ENCODE measurements at places on chromosomes 6 and 20.
A peak's percentile ranks its signal among the peaks of the same experiment; 100 is the strongest.

DNA sequence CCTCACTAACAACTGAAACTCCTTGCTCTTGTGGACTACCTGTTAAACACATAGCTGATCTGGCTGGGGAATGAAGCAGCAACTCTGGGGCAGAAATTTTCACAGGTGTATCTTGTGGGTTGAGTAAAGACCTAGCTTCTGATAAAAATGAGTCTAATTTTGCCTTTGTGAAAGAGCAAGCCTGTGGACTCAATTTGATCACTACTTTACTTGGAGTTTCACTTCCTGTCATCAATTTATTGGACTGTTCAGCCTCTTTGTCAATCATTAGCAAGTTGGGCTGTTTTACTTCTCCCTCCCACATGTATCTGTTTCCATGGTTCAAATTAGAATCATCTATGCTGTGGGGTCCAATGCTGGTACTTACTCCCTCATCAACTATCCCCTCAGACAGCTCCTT is 29.6 kb upstream of the CRIP3 start:
- DNase-seq = no peak

- peak; percentile 8 for DNase-seq
These were observed 193.4 kb upstream of the PRDM1 start for GRCh38 chr6:105892577-105893262.

DNA sequence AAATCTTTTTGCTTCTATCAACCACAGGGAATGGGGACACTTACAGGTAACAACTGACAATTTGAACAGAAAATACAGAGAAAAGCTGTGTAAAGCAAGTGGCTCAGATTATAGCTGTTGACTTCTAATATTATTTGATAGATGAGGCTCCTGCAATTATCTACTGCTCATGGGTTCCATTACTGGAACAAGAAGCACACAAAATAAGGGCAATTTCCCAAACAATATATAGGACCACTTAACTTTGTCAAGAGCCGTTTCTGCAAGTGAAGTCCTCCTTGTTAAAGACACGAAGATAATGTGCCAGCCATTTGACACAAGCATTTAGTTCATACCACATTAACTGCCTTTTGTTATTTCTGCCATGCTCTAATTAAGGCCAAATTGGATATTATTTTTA is 315.5 kb upstream of the ARID1B start:
- no peak for DNase-seq

GRCh38 chr6:157873735-157874344 is 50.8 kb downstream of the SNX9 start:
- peak; percentile 69 for DNase-seq

DNA sequence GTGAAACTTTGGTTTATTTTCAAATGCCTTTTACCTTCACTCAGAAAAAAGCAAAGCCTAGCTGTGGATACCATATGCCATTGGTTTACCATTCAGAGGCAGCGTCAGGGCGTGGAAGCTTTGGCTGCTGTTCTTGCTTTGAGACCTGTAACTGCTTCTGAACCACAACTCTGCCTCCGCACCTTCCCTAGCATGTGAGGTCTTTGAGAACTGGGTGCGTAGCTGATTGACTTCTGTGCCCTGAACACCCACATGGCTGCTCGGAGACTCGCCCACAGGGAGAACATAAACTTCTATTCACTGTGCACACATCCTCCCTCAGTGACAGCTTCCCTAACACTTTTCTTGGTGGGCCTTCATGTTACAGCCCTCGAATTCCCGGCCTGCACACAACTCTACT is 11.2 kb upstream of the CLDN20 start:
- no peak for DNase-seq

DNA sequence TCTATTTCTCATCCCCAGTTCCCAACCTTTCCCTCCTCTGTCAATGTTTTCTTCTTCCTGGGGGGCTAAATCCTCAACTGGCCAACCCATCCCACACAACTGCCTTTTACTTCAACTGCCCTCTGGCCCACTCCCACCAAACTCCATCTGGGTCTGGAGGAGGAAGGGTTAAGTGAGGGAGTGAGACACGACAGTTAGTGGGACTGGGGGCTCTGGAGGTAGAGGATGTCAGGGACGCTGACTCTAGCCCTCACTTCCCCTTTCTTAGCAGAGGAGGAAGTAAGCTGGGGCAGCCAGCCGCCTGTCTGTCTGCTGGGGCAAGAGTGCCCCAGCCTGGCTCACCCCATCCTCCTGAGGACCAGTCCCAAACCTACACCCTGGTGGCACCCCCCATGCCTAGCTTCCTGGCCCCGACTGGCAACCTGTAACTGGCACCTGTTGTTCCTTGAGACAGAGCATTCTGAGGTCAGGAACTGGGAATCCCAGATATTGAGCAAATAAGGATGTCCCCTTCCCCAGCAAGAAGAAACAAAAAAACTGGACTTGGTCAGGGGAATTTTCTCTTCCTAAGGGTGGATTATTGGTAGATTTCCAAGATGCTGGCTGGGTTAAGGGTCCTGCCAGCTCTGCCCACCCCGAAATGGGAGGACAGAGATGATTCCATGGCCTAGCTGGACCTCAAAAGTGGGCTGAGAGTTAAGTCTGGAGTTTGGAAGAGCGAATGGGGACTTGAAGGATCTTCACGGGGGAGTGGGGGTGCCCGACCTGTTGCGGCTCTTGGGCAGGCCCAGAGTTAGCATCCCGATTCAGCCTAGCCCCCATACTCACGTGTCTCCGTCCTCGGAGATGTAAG is 971 bp downstream of the NFKBIE start:
- peak; percentile 37 for DNase-seq

DNA sequence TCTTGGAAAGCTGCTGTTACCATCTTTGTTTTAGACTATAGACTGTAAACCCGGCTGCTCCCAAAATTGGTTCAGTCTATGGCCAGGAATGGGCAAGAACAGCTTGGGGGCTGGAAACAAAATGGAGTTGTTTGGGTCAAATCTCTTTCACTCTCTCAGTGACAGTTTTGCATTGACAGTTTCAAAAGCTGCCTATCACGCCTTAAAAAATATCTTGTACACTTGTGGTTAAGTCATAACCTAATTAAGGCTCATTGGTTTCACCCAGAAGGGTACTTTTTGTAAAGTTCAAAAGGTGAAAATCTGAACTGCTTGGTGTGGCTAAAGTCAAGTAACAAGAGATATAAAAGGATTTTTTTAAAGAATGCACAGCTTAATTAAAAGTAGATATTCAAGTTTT is 76.1 kb upstream of the PRL start:
- no peak for DNase-seq

DNA sequence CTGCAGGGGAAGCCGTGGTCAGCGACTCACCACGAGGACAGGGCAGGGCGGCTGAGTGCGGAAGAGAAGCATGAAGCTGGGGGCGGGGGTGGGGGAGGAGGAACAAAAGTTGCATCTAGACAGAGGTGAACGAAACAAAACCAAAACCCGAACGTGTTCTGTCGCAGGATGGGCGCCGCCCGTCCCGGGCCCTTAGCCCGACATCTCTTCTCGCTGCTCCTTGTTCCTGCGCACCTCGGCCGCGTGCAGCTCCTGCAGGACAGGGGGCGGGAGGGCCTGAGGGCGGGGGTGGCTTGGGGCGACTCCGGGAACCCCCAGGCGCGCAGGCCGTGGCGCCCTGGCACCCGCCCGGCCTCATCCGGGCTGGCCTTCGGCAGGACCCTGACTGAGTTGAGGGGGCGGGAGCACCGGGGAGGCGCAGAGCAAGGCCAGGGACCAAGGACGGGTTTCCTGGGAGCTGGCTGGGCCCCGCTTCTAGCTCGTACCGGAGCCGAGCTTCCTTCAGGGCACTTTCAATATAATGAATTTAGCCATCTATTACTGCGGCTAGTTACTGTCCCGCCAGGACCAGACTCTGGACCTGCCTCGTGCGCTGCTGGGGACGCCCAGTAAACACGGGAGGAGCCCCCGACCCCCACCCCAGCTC is 12.0 kb downstream of the STMN3 start:
- DNase-seq = peak; percentile 66

- DNase-seq = no peak
These were observed 59.7 kb upstream of the SNX9 start for GRCh38 chr6:157763129-157763903.

GRCh38 chr6:159604443-159604956 is 88.5 kb downstream of the SOD2 start:
- DNase-seq = no peak

DNA sequence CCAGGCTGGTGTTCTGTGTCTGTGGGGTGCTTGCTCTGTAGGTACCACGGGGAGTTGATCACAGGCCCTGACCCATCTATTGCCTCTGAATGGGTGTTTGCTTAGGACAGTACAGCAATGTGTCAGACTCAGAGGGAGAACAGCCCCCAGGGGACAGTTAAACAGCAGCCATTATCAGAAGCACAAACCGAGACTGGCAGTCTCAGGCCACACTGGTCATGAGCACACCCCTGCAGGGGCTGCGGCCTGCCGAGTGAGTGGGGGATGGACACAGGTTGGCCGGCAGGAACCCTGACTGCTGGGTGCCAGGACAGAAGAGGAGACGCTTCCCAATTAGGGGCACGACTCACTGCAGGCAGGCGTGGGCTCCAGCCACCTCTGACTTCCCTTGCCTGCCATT is 395.6 kb downstream of the CDH4 start:
- no peak for DNase-seq

GRCh38 chr6:107877968-107878367 is 53.9 kb upstream of the SCML4 start:
- no peak for DNase-seq

- no peak for DNase-seq
These were observed 85.4 kb upstream of the MYLIP start for GRCh38 chr6:16043171-16044135.

DNA sequence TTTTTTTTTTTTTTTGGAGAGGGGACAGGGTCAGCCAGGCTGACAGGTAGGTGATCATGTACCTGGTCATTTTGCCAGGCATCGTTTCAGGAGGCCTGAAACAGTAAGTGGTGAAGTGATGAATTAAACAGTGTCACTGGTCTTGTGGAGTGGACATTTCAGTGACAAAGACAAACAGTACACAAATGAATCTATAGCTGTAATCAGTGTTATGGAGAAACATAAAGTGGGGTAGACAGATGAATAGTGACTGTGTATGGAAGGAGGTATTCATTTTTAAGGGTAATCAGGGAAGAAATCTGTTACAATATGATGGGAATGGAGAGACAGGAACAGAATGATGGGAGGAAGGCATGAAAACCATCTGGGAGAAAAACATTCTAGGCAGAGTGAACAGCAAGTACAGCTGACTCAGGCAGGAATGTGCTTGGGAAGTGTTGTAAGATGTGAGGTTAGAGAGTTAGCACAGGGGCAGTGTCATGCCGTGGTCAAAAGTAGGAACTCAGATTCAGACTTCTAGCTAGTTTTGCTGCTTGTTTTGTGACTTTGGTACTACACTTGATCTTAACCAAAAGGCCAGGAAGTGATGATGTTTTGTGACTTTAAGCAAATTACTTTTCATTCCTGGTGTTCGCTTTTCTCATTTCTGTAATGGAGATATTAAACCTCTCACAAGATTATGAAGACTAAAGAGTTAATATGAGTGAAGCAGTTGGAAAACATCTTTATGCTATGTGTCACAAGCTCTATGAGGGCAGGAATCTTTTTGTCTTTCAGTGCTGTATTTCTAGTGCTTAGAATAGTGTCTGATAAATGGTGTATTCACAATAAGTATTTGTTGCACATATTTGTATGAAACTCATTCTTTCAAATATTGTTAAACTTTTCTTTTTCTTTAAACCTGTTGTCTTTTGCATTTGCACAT is 43.4 kb downstream of the QKI start:
- peak; percentile 16 for DNase-seq
